ENCODE measurements at places on chromosomes 7 and 10. TPM values are rescaled to one million over a fixed set of nuclear protein-coding genes. Genes with fewer than 3 reads are reported as not detected.

GRCh38 chr10:98567391-98568133 is 120.8 kb upstream of the HPS1 start:
- no peaks in the 10 kb centered on the region for H3K36me3 ChIP-seq
- peak overlapping the region; percentile 49 for H3K27ac ChIP-seq
- H3K4me1 ChIP-seq: peaks cover 11% of the 10 kb centered on the region

DNA sequence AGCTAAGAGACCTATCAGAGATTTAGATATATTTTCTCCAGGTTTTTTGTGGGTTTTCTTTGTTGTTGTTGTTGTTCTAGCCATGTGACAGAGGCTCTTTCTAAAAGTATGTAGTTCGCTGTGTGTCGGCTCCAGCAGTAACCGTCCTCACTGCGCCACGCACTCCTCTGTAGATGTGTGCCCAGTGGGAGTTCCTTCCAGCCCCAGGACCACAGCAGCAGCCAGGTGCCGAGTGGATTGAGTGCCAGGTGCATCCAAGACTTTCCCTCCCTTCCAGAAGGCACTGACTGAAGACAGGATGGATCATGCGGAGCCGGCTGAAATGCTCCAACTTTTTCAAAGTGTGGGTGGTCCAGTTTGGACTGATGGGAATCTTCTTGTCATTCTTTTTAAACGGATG is 31.8 kb downstream of the WDR86 start:
- no peak overlapping the region for H3K27ac ChIP-seq
- peaks cover 7% of the 10 kb centered on the region for H3K27me3 ChIP-seq
- no peak overlapping the region for H3K4me3 ChIP-seq
- H3K4me1 ChIP-seq: no peaks in the 10 kb centered on the region
- no peak for DNase-seq

DNA sequence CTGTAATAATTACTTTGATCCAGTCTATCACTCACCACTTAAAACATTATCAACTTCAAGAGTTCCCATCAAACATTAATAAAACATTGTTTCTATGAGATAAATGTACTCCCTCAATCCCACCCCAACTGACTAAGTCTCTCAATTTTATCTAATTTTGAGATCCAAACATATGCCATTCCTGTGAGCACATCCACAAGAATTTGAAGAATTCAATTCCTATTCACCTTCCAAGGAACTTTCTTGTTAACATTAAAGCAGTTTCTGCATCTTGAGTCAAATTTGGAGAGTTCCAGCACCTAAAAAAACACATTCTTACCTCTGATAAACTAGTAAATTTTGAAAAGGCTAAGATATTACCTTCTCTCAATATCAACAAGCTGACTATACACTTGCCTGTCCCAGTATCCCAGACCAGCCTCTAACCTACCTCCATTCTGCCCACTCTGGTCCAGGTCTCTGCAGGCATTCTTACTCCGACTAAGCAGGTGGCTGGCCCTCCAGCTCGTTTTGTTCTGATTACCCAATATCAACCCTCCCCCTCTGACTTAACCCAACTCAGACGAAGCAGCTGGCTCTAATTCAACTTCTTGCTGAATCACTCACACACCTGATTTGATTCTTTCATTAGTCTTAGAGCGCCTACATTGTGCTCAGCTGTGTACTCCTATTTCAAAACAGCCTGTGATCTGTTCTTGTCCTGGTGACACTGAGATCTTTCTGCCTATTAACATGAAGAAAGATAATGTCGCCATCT is 275.2 kb downstream of the IPMK start:
- H3K36me3 ChIP-seq: no peaks in the 10 kb centered on the region
- no peaks in the 10 kb centered on the region for H3K27me3 ChIP-seq
- DNase-seq: no peak
- H3K4me1 ChIP-seq: no peaks in the 10 kb centered on the region
- H3K27ac ChIP-seq: no peak overlapping the region

GRCh38 chr7:102991540-102992214 is 78.9 kb downstream of the LRRC17 start:
- no peak overlapping the region for H3K27ac ChIP-seq
- no peak for DNase-seq
- no peak overlapping the region for H3K4me3 ChIP-seq

DNA sequence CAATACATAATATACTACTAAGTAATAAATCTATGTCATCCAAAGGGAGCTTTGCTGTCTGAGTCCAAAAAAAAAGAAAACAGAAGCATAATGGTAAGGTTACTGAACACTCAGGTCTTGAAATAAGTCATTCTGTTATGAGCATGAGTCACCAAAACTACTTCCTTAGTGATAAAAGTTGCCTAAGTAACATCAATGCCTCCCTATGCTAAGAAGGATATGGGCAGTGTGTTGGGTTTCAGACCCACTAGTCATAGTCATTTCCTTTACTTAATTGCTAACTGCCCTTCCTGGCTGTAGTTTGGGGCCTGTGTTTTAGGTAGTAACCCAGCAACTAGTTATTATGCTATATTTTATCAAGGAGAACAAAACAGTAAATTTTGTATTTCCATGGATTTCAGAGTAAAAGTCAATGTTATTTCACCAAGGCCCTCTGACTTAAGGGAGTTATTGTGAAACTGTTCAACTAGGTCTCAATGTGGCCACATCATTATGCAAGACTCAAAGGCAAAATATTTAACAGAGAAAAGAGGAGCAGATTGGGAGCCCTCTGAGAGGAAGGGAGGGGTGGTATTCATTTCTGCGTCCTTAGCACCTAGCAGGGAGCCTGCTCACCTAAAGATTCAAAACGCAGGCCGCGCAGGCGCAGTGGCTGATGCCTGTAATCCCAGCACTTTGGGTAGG is 11.7 kb upstream of the VIM start:
- no peaks in the 10 kb centered on the region for H3K4me1 ChIP-seq
- H3K36me3 ChIP-seq: no peaks in the 10 kb centered on the region
- H3K27me3 ChIP-seq: no peaks in the 10 kb centered on the region
- DNase-seq: peak; percentile 96
- no peak overlapping the region for H3K27ac ChIP-seq

DNA sequence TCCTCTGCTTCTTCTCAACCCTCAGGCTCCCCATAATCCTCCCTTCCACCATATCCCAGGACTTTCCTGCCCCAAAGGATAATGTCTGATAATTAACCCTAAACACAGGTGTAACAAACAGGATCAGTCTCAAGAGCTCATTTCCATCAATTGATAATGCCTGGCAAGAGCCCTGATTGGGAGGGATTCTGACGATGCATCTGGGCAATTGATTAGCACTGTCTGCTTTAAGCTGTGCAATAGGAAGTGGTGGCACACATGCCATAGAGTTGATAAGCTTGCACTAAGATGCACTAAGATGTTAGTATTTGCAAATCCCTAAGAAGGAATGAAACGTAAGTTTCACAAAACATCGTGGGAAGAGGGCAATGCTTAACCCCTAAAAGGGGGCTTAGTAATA is 27.4 kb upstream of the EGR2 start:
- no peak for DNase-seq
- H3K4me1 ChIP-seq: no peaks in the 10 kb centered on the region
- H3K27me3 ChIP-seq: peaks cover 12% of the 10 kb centered on the region
- H3K27ac ChIP-seq: no peak overlapping the region
- H3K4me3 ChIP-seq: no peak overlapping the region

HMX2 gene
- total RNA-seq: not detected

GRCh38 chr7:150375662-150376521 is 3.2 kb upstream of the ZNF775 start:
- peak overlapping the region; percentile 92 for H3K27ac ChIP-seq
- no peak for DNase-seq
- peaks cover 11% of the 10 kb centered on the region for H3K36me3 ChIP-seq
- H3K4me3 ChIP-seq: no peak overlapping the region
- H3K27me3 ChIP-seq: no peaks in the 10 kb centered on the region

DNA sequence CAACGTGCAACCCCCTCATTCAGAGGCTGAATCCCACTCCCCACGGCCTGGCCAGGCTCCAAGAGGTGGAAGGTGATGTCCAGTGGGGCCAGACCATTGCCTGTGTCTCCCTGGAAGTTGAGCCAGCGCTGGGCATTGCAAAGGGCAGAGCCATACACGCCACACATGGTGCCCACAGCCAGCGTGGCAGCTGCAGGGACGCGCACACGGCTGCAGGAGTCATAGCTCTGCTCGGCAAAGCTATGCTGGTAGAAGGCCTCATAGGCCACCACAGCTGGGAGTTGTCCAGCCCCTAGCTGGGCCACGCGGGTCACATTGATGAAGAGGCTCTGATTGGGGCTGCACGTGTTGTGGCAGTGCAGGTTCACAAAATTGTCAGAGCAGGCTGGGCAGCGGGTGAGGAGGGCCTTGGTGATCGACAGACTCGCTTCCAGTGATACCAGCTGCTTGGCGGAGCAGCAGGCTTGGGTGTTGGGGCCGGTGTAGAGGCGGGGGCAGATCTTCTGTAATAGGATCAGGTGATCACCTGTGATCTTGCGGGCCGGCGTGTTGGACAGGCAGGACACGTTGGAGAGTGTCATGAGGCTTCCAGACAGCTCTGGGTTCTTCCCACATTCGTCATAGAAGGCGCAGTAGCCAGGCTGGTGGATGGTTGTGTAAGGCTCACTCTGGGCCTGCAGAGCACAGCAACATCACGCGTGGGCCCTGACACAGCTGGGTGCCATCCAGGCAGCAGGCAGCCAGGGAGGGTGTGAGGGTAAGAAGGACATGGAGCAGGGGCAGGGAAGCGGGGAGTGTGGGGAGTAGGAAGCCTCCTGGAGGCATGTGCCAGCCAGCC is 1.2 kb downstream of the NPC1L1 start:
- no peaks in the 10 kb centered on the region for H3K27me3 ChIP-seq
- no peak overlapping the region for H3K4me3 ChIP-seq
- no peak for DNase-seq
- no peaks in the 10 kb centered on the region for H3K36me3 ChIP-seq
- H3K4me1 ChIP-seq: no peaks in the 10 kb centered on the region
- no peak overlapping the region for H3K27ac ChIP-seq

- no peaks in the 10 kb centered on the region for H3K4me1 ChIP-seq
- H3K27me3 ChIP-seq: no peaks in the 10 kb centered on the region
- no peak overlapping the region for H3K4me3 ChIP-seq
- no peak overlapping the region for H3K27ac ChIP-seq
These were observed 118.5 kb upstream of the CHST15 start for GRCh38 chr10:124211921-124212320.

FAM171A1 gene
- total RNA-seq: 41.5 TPM

CPN1 gene
- total RNA-seq: not detected

- peak; percentile 66 for DNase-seq
- H3K4me3 ChIP-seq: no peak overlapping the region
- no peaks in the 10 kb centered on the region for H3K36me3 ChIP-seq
- peaks cover 24% of the 10 kb centered on the region for H3K4me1 ChIP-seq
- H3K27ac ChIP-seq: peak overlapping the region; percentile 85
These were observed 251.7 kb upstream of the MYO3A start for GRCh38 chr10:25682203-25682851.

DNA sequence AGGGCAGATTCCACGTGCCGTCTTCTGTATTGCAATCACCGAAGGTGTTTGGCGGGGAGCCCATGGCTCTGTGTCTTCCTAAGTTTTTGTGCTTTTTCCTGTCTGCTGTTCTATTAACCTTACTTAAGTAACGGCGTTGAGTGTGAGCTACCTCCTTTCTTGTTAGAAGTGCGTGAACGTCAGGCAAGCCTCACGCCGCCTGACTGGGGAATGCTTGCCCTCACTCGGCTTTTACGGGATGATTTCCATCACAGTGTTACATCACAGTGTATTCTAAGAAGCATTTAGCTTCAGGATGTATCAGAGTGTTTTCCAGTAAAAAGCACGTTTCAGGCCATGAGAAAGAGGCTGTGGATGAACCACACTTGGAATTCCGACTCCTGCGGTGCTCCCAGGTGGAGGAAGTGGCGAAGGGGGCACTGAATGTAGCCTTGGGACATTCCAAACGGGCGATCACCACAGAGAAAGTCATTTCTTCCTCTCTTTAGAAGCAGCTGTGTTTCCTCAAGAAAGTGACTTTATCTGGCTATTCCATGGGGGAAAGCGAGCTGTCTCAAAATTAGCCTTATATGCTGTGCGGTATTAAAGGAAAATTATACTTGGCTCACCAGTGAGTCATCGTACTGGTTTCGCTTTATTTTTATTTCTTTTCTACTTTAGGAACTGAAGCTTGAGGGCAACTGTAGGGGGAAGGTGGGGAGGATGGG is 290.7 kb downstream of the KLF6 start:
- DNase-seq: peak; percentile 90
- no peaks in the 10 kb centered on the region for H3K4me1 ChIP-seq

GDF2 gene
- 3.5 TPM for total RNA-seq

DNA sequence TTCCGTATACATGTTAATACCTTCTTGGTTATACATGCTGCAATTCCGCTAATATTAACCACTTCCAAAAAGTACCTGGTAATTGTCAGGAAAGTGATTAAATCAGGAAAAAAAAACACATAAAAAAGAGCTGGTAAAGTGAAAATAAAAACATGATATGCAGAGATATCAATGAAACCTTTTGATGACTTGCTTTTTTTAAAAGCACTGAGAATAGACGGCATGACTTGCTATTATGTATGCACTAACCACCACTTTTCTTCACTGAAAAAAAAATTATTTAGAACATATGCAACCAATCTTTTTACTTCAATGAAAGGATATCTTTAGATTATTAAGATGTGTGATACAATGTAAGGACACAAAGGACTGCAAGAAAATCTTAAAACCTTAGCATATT is 163.0 kb downstream of the KMT2E start:
- H3K36me3 ChIP-seq: no peaks in the 10 kb centered on the region
- H3K4me3 ChIP-seq: no peak overlapping the region
- no peaks in the 10 kb centered on the region for H3K27me3 ChIP-seq
- DNase-seq: no peak

GRCh38 chr10:3784510-3785250 is at the start of gene KLF6:
Gene KLF6 (minus strand): TSS chr10:3785209. CDS start chr10:3785014, 195 bp downstream.
- H3K4me1 ChIP-seq: peaks cover 19% of the 10 kb centered on the region
- DNase-seq: no peak
- peak within 1 kb of the TSS; percentile 99 for H3K27ac ChIP-seq
- H3K27me3 ChIP-seq: no peaks in the 10 kb centered on the region
- H3K36me3 ChIP-seq: peaks cover 7% of the 10 kb centered on the region
- peak within 1 kb of the TSS; percentile 85 for H3K4me3 ChIP-seq

MALRD1 gene
- 0.57 TPM for total RNA-seq

DNA sequence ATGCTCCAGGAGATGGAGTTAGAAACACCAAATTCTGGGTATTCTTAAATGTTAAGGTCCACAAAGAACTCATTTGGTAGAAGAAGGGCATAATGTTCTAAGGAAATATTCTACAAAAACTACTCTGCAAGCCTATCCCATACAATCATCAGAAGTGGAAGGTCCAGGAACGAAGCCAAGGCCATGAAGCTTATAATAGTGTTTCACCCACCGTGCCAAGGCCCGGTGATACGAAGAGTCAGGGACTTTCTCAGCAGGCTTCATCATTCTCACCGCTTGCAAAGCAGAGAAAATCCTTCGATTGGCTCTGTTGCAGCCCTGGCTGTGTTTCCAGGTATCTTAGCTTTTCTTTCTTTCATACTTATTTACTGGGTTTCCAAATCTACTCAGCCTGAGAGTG is 351.9 kb upstream of the CELF2 start:
- H3K36me3 ChIP-seq: no peaks in the 10 kb centered on the region
- no peaks in the 10 kb centered on the region for H3K27me3 ChIP-seq
- H3K4me3 ChIP-seq: no peak overlapping the region
- no peak overlapping the region for H3K27ac ChIP-seq
- no peaks in the 10 kb centered on the region for H3K4me1 ChIP-seq
- DNase-seq: no peak

BTBD16 gene
- not detected for total RNA-seq

GRCh38 chr10:113086282-113086681 is 136.2 kb downstream of the TCF7L2 start:
- H3K4me1 ChIP-seq: no peaks in the 10 kb centered on the region
- no peak overlapping the region for H3K4me3 ChIP-seq
- DNase-seq: no peak
- H3K27ac ChIP-seq: no peak overlapping the region

LRRC61 gene
- 34.0 TPM for total RNA-seq

GRCh38 chr10:121947343-121948330 is 19.8 kb upstream of the ATE1 start:
- no peaks in the 10 kb centered on the region for H3K27me3 ChIP-seq
- no peak overlapping the region for H3K27ac ChIP-seq
- H3K4me1 ChIP-seq: no peaks in the 10 kb centered on the region
- no peak overlapping the region for H3K4me3 ChIP-seq

HOXA4 gene
- not detected for total RNA-seq

Data from cardiac muscle cell (in vitro differentiated cells and primary cell).